NCI-H1092 treated with DMSO at 0.1 percent for 48 hours (cell line): ENCODE measurements at places on chromosomes 2 and 18.

GRCh38 chr2:203993560-203993959 lies 57.0 kb downstream of the ICOS start:
- no peak for DNase-seq

GRCh38 chr2:102120701-102121159 lies 21.8 kb upstream of the IL1R1 start:
- peak; percentile 31 for DNase-seq

DNA sequence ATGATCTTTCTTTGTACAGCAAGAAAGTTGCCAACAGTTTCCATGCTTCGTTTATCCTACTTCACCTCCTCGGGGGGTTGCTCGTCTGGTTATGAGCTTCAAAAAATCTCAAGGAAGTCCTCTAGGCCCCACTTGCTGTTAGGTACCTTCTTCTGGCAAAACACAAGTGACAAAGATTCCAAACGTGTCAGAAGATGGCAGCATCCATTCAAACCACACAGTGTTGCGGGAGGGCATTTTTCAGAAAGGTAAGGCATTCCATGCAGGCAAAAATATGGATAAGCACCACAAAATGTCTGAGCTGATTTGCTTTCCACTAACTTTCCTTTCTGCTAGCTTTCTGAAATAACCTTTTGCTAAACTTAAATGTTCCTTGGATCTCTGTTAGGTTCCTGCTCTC lies 13.2 kb upstream of the OR6B3 start:
- DNase-seq: no peak

DNA sequence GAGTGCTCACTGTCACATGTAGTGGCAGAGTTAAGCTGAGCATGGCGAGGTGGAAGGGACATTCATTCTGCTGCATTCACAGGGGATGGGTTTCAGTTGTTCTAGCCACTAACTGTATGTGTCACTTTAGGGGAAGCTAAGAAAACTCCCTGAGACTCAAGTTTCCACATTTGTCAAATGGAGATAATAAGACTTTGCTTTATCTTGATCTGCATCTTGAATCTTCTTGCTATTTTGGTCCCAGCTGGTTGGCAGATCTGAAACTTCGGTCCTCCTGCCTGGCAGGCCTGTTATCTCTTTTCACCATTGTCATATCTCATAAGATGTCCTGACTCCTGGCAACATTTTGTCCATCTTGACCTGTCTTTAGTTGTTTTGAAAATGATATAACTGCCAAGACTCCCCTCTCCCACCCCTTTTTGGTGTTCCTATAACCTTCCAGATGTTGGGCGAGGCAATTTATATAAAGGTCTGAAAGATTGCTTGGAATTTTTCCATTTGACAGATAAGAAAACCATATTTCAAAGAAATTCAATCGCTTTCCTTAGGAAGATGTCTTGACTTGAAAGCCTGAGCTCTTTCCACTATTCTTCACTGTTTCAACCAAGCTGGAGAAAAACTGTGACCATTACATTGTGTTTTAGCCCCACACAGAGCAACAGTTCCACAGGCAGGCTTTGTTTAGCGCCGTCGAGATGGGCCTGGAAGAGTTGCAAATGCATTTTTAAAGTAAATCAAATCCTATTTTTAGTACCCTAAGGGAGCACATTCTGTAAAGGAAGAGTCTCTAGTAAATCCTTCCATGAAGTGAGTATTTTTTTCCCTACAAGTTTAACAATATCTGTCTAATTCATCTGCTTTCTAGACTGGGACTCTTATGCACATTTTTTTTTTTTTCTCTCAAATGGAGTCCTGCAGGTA lies 33.4 kb downstream of the MYCN start:
- no peak for DNase-seq

DNA sequence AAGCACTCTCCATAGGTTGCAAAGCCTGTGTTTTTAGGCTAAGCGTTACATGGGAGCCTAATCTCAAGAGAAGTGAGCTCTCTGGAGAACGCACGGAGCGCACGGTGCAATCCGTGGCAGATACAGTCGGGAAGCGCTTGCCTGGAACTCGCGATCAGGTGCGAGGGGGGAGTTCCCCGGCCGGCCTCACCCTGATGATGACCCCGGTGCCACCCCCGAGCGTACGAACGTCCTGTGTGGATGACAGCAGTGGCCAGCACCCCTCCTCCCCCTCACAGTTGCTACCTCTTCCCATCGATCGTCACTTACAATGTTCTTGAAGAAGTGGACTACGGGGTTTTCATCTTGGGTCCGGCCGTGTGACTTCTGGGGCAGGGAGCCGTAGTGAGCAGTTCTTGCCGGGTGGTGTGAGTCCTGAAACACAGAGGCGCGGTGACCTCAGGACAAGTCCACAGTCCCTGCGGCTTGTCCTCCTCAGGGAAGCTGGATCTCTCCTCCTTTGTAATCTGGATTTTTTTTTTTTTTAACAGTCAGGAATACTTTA lies 142.9 kb downstream of the MBP start:
- DNase-seq: no peak
